ENCODE measurements at places on chromosomes 5 and 9.

- DNase-seq = no peak
Measured at GRCh38 chr5:82601077-82601476, 322.9 kb upstream of the RPS23 start.

DNA sequence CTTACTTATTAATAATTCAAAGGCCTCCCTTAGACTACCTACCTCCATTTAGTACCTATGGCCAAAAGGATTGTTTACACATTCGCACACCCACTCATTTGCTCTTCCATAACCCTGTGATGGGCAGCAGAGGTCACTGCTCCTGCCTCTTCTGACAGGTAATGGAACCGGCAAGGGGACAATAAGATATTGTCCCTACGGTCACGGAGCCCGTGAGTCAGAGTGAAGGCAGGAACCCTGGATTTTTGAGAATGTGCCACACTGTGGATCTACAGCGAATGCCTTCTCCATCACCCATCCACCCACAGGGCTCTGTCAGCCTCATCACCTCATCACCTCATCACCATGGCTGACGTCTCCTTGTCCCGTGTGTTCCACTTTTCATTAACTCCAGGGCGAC is 132.3 kb downstream of the MYO10 start:
- DNase-seq = no peak

- no peak for DNase-seq
Measured at GRCh38 chr5:54897001-54897400, 88.4 kb downstream of the ESM1 start.

- peak; percentile 91 for DNase-seq
Measured at GRCh38 chr9:99221621-99222415, at the start of the genes ALG2 and SEC61B. Gene ALG2, minus strand, starts transcription at chr9:99221942. Its CDS starts 48 bp downstream, at chr9:99221894. Gene SEC61B, plus strand, starts transcription at chr9:99222282. Its CDS starts 82 bp downstream, at chr9:99222364.

DNA sequence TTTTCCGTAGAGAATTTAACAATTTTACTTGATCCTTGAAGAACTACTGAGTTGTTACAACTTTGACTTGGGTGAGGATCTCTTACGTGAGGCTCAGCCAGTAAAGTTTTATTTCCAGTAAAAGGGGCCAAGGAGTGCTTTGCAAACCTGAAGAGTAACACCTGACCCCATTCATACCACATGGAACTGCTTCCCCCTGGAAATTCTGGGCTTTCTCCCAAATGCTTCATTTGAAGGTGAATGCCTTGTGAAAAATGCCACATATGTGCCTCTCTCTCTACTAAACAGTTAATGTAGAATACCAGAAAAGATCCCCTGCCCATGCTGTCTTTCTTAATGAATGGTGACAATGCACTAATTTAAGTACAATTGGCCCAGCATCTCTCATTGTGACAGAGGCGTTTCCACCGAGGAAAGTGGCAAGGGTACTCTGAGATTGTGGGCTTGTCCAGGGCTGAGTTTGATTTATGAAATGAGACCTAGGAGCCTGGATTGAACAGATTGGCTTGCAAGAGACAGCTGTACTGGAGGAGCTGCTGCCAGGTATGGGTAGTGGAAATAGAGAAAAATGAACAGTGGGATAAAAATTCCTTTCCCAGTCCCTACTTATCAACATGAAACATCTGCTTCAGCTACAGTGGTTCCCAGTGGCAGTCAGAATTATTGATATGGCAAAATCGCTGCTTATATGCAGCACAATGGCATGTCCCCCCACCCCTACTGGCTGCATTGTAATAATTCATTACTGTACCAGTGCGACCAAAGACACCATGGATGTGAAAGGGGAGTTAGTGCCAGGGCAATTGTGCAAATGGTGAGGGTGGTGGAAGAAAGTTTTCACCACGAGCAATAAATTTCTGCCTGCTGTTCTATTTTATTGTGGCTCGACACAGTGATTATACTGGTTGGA is 843.7 kb upstream of the WWC1 start:
- no peak for DNase-seq

- DNase-seq = no peak
Measured at GRCh38 chr5:109553846-109554245, 135.9 kb upstream of the MAN2A1 start.

DNA sequence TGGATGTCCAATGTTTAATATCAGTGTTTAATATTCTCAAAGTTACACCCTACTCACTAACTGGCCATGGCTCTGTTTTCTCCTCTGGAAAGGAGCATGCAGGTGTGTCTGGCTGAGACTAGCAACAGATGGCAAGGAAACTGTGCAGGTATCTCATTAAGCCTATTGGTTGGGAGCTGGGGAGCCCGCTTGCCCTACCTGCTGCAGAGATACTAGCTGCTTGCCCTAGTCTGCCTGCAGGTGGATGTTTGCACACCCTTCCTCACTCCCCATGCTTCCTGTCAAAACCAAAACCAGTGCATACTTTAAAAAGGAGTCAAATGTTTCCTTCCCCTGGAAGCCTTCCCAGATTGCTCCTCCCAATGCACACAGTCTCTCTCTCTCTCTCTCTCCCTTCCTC is 228.3 kb upstream of the RASEF start:
- DNase-seq = no peak

GRCh38 chr9:27367175-27367798 is 70.3 kb upstream of the EQTN start:
- no peak for DNase-seq

GRCh38 chr5:53025487-53025886 is 36.3 kb downstream of the ITGA2 start:
- DNase-seq = no peak

- DNase-seq = no peak
Measured at GRCh38 chr5:94024620-94025019, 283.2 kb upstream of the POU5F2 start.

DNA sequence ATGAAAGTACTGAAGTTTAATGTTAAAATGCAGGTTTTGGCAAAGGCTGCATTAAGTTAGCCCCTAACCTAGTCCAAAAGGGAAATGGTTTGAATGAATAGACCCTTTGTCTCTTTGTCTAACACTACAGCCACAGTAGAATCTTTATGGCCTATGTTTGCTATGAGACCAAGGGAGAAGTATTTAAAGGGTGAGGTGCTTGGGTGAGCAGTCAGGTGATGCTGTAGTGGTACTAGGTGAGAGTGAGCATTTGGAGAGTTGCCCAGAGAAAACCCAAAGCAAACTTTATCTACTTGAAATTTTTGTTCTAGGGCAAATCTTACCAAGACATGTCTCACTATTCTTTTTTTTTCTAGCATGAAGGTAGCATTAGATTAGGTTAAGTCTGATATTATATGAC is 1961.4 kb upstream of the WWC1 start:
- no peak for DNase-seq

- DNase-seq = no peak
Measured at GRCh38 chr5:45399041-45399440, 297.1 kb downstream of the HCN1 start.
